NCI-H187 treated with DMSO at 0.1 percent for 48 hours (cell line): ENCODE measurements at places on chromosomes 3 and 15.

DNA sequence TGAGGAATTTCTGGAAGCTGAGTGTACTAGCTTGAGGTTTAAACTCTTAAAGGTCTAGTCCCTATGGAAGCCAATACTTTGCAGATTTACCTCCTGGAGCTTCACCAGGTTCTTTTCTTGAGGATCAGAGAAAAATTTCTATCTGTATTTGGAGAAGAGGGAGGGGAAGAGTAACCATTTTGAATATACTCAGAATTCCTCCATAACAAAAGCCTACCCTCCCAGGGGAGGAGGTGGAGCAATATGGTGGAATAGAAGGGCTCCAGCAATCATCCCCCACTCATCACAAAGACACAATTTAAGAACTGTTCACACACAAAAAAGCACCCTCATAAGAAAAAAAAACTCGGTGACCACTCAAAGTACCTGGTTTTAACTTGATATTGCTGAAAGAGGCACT, 36.0 kb upstream of the PEX5L start:
- DNase-seq, result no peak

GRCh38 chr3:14997941-14998340, 50.6 kb downstream of the NR2C2 start:
- DNase-seq, result no peak

- no peak for DNase-seq
Measured at GRCh38 chr3:147509448-147509847, 100.3 kb downstream of the ZIC1 start.

GRCh38 chr15:96629511-96629910, 299.0 kb downstream of the NR2F2 start:
- DNase-seq, result no peak

- no peak for DNase-seq
Measured at GRCh38 chr3:19931180-19931692, 2.8 kb downstream of the EFHB start.

GRCh38 chr3:71329817-71330216, 253.7 kb downstream of the FOXP1 start:
- no peak for DNase-seq

GRCh38 chr3:152638707-152639450, 196.1 kb upstream of the P2RY1 start:
- DNase-seq, result no peak

- DNase-seq, result no peak
Measured at GRCh38 chr3:134970895-134971294, 175.8 kb downstream of the EPHB1 start.

- no peak for DNase-seq
Measured at GRCh38 chr3:155130001-155130400, 49.9 kb downstream of the MME start.

DNA sequence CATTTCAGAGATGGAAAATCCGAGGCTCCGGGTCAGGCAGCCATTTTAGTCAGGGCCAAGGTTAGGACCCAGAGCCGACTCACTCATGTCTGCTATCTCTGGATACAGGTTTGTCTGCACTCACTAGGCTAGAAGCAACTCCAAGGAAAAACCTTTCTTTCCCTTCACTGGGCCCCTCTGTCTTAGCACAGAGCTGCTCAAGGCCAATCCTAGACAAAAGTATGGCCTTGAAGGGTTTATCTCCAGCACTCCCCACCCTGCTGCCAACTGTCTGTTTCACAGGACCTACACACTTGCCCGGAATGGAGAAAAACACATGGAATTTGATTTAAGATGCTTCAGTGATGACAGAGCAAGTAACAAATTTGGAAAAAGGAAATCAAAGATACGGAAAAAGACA, 25.6 kb downstream of the ACAN start:
- DNase-seq, result no peak

DNA sequence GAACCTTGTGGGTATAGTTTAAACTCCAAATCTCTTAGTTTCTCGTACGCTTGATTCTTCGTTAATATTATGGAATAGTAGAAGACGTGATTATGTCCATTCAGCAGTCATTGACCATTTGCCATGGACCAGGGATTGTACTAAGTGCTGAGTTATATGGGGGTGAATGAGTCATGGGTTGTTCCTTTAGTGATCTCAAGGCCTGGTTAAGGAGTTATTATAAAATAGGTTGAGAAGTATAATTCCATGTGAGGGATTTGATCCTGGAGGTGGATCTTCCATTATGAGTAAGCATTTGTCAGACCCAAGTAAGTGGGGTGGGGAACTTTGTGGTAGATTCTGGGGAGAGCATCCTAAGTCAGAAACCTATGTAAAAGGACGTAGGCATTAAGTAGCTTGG, 15.4 kb downstream of the NR2C2 start:
- DNase-seq, result no peak

GRCh38 chr3:193620650-193621049, 27.6 kb downstream of the OPA1 start:
- DNase-seq, result no peak

DNA sequence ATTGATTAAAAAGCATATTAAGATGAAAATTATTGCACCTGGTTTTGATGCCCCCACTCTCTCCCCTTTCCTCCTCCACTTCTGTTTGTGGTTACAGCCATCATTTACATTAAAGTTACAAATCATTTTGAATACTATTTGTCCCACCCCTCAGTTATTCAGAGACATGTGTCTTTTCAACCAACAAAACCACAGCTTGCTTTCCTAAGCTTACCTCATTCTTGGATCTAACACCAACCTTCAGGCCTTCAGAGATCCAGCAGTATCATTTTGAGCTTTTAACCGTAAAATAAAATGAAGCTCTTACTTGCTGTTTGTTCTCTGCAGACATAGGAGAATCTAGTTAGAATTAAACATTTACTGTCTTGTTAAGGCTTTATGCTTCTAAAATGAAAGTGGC, 4.7 kb downstream of the PXYLP1 start:
- no peak for DNase-seq

DNA sequence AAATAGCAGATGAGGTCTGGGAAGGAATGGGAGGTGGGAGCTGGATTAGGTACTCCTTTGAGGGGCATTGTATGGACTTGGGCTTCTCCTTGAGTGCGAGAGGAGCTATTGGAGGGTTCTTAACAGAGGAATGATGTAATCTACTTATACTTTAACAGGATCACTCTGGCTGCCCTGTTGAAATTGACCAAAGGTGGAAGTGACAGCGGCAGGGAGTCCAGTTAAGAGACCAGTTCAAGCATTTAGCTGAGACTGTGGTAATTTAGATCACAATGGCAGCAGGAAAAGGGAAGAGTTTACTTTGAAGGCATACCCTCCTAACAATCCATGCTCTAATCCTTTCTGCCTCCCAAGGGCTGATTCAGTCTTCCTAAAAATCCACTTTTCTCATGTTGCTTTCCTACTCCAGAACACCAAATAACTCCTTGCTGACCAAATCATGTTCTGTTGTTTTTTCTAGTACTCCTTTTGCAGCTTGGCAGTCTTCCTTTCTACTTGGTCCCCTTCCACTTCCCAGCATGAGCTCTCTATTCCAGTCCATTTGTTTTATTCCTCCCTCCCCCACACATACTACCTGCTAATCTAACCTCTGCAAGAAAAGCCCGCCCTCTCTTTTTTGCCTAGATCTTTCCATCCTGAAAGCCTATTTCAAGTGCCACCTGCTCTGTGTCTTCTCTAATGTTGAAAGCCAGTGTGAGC, 139.4 kb downstream of the NECTIN3 start:
- no peak for DNase-seq

DNA sequence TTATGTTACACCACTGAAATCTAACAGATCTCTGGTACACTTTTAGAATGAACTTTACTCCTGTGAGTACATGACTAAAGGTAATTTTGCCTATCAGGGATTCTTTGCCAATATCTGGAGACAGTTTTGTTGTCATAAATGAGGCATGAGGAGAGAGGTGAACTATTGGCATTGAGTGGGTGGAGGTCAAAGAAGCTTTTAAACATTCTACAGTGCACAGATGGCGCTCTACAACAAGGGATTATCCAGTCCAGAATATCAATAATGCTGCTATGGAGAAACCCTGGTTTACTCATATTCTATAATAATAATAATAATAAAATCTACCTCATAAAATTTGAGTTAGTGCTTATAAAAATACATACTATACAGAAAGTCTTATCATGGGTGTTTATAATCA, 702.3 kb downstream of the SI start:
- DNase-seq, result no peak

DNA sequence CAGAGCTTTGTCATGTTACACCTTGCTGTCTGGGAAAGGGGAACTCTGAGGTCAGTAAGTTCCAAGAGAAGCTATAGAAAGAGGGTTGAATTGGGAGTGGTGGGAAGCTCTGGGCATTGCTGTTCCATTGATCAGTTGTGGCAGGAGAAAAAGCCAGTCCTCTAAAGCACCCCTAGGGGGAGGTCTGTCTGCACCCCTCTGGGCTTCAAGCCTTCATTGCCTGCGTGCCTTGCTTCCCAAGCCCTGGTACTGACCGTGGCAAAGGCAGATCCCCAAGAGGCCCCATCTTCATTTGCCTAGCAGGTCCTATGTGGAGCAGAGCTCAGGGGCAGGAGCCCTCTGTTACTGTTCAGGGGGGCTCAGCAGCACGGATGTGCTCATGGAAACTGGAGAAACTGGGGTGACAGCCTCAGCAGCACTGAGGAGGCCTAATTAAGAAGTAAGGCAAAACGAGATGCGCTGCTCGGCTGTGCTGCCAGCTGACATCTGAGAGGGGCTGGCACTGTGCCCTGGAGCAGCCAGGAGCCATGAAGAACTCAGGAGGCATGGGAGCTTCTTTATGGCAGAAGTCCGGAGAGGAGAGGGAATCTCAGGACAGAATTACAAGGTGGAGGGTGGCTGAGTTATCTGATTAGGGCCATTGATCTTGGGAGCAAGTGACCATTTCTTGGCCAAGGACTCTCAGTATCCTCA, 270.9 kb downstream of the RPLP1 start:
- DNase-seq, result no peak

DNA sequence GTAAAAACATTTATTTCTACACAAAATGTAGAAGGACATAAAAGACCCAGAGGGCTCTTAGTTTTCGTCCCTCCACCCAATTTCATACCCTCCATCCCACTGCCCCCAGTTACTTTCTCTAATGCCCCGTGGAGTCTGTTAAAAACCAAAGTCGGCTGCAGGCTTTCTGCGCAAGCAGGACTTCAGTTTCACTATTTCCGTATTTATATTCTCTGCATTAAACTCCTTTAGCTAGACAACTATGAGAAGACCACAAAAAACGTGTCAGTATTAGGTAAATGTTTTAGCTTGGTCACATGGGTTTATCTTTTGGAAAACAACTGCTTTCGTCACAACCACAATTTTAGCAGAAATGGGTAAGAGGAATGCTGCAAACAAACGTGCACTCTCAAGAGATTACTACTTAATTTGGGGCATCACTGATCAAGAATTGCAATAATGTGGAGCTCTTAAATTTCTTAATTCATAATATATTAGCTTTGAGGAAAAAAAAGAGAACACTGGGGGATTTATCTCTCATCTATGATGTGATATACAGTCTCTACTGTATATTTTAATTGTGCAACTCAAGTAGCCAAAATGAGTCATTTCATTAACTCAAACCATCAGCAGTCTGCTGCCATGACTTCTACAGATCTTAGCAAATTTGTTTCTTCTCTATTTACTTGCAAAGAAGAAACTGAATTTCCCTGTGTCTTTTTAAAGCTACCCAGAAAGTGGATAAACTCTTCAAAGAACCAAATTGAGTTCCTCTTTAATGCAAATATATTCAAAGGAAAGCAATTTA, 740 bp upstream of the NSMCE3 start:
- no peak for DNase-seq

- DNase-seq, result no peak
Measured at GRCh38 chr3:132248490-132248889, 68.7 kb upstream of the ACP3 start.

DNA sequence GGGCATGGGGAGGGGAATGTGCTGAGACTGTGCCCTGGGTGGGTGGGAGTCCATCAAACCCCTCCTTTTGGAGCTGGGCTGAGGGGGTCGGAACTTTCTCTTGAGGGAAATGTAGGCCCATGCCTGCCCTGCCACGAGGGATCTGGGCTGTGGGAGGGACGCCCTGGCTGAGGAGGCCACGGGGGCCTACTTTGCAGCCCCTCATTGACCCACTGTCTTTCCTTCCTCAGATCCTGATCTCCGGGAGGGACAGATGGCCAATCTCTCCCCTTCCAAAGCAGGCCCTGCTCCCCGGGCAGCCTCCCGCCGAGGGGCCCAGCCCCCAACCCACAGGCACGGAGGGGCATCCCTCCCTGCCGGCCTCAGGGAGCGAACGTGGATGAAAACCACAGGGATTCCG, 25.3 kb downstream of the LOXL1 start:
- no peak for DNase-seq

GRCh38 chr3:72996121-72996472, 514 bp upstream of the PPP4R2 start:
- DNase-seq, result no peak

- DNase-seq, result no peak
Measured at GRCh38 chr3:69691860-69692259, 47.4 kb upstream of the MITF start.

- no peak for DNase-seq
Measured at GRCh38 chr3:167483708-167484475, 10.1 kb upstream of the SERPINI2 start.

DNA sequence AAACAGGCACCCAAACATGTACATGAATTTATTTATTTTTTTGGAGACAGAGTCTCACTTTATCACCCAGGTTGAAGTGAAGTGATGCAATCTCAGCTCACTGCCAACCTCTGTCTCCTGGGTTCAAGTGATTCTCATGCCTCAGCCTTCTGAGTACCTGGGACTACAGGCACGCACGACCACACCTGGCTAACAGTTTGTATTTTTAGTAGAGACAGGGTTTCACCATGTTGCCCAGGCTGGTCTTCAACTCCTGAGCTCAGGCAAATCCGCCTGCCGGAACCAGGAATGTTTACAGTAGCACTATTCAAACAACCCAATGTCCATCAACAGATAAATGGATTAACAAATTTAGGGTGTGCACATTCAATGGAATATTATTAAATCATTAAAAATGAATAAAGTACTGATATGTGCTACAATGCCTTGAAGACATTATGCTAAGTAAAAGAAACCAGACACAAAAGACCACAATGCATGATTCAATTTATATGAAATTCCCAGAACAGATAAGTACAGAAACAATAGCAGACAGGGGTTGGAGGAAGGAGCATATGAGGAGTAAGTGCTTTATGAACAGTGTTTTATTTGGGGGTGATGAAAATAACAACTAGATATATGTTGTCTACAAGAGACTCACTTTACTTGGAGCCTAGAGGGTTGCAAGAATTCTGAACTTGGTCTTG, 1.3 kb downstream of the LEO1 start:
- no peak for DNase-seq

- DNase-seq, result no peak
Measured at GRCh38 chr15:45747426-45747825, 112.6 kb downstream of the SQOR start.

GRCh38 chr15:37873336-37873735, 61.1 kb upstream of the TMCO5A start:
- DNase-seq, result no peak

DNA sequence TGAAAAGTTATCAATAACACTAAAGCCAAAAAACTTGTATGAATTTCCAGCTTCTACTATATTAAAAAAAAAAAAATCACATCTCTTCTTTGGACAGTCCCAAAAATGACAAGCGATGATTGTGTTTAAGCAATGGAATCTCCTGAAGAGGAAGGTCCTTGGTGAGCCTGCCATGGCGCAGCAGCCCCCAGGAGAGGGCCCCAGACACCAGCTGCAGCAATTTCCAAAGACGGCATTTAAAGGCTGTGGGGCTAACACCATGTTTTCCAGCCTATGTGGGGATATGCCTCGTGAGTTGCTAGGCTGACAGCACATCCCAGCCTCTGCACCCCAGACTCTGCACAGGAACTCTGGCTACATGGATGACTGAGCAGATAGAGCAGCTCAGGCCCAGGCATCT, 14.7 kb downstream of the SKIC8 start:
- DNase-seq, result no peak
